HFF-Myc (cell line): ENCODE measurements at places on chromosomes 1 and 21.

DNA sequence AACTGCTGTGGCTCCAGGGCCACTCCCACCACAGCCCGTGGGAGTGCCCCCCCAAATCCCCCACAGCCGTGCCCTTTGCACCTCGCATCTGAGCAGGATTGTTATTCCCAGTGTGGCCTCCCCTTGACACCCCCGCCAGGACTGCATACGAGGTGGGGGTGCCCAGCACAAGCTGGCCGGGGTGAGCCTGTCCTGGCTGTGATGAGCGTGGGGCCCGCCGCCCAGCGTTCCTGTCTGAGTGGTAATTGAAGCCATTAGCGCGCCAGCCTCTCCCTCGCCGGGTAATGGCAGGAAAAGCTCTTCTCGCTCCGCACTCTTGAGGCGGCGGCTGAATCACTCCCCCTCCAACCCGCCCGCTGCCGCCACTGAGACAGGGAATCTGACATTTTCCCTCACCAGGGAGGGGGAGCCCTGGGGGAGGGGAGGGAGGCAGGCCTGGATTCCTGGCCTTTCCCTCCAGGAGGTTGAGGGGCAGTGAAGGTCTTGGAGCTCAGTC lies 27.7 kb downstream of the PTPRF start:
- DNase-seq: no peak

DNA sequence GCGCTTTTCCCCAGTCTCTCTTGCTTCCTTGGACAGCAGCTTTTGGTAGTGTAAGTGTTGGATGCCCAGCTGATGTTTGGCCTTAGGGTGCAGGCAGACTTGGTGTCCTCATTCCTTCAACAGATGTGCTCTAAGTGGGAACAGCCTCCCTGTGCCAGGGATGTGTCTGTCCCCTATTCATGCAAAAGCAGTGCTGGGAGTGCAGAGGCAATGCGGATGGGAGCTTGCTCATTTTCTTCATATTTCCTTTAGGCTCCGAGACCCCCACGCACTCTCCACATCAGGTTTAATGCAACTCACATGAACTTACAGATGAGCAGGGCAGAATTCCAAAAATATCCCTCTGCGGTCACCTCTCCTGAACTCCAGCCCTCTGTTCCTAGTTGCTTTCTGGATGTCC lies 96.1 kb downstream of the IER5 start:
- DNase-seq: no peak

- DNase-seq: no peak
Measured at GRCh38 chr1:111813440-111814304, 58.0 kb downstream of the DDX20 start.

DNA sequence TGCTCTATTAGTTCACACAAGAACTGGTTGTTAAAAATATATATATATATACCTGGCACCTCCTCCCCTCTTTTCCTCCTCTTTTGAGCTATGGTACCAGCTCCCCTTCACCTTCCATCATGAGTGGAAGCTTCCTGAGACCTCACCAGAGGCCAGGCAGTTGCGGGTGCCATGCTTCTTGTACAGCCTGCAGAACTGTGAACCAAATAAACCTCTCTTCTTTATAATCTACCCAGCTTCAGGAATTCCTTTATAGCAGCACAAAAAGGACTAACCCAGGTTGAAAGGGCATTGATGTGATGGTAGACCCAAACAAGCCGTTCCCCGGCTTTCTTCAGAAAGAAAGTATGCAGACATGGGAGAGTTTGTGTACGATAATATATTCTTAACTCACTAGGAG lies 14.9 kb downstream of the RSPH1 start:
- no peak for DNase-seq

DNA sequence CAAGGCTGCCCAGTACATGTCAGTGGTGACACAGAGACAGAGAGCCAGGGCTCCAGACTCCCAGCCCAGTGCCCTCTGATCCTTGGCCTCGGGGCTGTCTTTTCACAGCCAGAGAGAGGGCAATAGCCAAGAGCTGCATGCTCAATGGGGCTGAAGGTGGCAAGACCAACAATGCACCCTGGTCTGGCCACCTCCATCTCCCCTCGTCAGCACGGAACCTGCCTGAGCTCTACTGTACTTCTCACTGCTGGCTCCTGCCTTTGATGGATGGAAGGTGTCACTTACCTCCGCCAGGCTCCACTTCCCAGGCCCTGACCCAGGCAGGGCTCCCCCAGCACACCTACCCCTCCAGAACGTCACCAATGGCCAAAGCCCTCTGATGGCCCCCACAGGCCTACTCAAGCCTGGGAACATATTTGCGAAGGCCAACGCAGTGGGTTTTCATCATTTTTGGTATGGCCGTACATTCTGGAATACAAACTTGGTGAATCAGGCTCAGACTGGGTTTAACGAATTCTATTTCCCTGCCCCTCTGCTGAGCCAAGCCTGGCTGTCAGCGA lies 88.1 kb downstream of the DMRTB1 start:
- DNase-seq: no peak

GRCh38 chr1:169086603-169087455 lies 19.7 kb upstream of the ATP1B1 start:
- no peak for DNase-seq

DNA sequence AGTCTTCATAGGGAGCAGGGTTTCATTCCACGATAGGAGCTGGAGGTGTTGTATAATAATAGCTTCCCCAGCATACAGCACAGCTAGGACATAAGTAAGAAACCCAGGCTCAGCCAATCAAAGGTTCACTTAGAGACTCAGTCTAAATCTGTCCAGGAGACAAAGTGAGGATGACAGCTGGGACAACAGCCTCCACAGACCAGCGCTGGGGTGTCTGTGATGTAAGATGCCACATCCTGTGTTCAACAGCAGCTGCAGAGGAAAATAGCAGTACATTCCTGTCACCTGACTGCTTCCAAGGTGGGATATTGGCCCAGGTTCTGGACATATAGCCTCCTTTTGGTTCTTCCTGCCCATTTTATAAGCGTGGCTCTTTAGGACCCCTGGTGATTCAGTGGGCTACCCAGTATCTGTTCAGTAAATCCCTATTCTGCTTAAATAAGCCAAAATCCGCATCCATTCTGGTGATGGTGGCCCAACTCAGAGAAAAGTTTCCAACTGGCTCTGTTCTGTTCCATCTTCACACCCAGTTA lies 176.8 kb upstream of the SYT6 start:
- DNase-seq: no peak

DNA sequence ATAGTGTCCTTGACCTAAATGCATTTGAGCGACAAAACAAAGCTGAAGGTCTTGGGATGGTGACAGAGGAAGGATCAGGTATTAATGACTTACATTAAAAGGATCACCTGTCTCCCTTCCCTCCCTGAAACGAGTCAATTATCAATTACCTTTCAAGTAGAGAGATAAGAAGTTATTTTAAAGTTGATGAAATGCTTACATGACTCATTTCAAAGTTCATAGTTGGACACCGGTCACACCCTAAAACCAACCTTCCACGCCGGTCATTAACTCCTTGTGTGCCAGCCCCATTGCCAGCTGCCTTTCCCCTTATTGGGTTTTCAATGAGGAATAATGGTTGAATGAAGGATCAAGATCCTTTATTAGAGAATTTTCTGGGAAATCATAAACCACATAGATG lies 129.8 kb downstream of the ZP4 start:
- DNase-seq: no peak

DNA sequence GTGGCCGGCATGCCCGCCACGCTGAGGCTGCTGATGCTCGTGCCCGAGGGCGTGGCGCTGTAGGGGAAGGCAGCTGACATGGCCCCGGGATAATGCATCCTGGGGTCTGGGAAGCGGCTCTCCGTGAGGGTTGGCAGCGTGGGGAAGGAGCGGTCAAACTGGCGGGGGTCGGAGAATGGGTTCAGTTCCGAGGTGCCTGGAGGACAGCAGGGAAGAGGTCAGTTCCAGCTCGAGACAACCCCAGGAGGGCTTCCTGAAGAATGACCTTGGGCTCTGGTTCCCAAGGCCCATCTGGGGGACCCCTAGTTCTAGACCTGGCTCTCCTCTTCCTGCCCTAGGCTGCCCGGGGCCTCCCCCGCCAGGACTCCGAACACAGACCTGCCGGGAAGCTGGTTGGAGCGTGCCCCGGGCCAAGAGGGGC lies 27.6 kb downstream of the RUNX3 start:
- no peak for DNase-seq

- no peak for DNase-seq
Measured at GRCh38 chr1:216032961-216033614, 390.2 kb downstream of the USH2A start.

GRCh38 chr1:74857676-74858075 lies 124.7 kb downstream of the TYW3 start:
- DNase-seq: no peak

DNA sequence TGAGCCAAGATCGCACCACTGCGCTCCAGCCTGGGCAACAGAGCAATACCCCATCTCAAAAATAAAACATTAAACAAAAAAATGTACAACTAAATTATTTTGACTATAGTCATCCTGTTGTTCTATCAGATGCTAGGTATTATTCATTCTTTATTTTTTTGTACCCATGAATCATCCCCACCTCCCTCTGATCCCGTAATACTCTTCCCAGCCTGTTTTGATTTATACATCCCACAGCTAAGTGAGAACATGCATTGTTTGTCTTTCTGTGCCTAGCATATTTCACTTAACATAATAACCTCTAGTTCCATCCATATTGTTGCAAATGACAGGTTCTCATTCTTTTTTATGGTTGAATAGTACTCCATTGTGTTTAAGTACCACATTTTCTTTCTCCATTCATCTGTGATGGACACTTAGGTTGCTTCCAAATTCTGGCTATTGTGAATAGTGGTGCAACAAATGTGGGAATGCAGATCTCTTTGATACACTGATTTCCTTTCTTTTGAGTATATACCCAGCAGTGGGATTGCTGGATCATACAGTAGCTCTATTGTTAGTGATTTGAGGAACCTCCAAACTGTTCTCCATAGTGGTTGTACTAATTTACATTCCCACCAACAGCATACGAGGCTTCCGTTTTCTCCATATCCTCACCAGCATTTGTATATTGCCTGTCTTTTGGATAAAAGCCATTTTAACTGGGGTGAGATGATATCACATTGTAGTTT lies 84.4 kb downstream of the MACF1 start:
- DNase-seq: no peak

DNA sequence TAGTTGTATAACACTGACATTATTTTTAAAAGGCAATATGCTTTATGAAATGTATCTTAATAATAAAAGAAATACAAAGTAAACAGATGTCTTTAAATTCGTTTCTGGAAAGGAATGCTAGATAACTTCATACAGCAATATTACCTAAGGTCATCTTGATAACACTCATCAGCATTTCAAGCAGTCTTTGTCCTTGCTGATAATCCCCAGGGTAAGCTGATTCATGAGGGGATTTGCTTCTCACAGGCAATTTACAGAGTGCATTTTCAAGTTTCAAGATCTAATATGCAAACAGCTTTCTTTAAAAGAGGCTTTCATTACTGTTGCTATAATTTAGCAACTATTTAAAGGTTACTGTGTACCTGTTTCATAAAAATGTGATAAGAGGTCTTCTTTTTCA lies 75.2 kb upstream of the NEK2 start:
- no peak for DNase-seq

- DNase-seq: no peak
Measured at GRCh38 chr1:158818975-158819431, 12.1 kb upstream of the MNDA start.

GRCh38 chr1:87408665-87409248 lies 80.1 kb downstream of the LMO4 start:
- no peak for DNase-seq

- DNase-seq: no peak
Measured at GRCh38 chr21:42172596-42173483, 46.1 kb upstream of the ABCG1 start.

DNA sequence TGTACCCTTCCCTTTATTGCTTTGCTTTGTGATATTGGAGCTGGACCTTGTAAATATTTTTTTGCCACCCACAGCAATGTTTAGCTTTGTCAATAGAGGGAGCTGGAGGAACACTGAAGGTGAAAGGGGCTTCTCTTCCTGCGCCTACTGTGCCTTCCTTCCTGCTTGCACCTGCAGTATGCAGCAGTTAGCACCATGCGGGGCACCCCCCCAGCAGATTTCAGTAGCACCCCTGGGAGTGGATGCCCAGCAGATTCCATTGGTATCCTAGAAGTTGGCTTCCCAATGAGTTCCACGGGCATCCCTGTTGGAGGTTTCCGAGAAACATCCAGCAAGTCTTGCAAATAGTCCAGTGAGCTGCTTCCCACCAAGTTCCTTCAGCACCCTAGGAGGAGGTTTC lies 25.6 kb downstream of the S100A10 start:
- DNase-seq: no peak

DNA sequence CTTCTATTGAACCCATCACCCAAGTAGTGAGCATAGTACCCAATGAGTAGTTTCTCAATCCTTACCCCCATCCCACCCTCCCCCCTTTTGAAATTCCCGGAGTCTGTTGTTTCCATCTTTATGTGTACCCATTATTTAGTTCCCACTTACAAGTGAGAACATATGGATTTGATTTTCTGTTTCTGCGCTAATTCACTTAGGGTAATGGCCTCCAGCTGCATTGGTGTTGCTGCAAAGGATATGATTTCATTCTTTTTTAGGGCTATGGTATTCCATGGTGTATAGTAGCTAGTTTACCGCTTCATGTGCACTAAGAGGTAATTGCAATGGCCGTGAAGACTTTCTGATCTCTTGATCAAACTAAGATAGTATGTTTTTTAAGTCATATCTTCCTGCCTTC lies 107.5 kb upstream of the SERTAD4 start:
- peak; percentile 74 for DNase-seq
